ENCODE measurements at places on chromosomes 6 and 20. TPM values are rescaled to one million over a fixed set of nuclear protein-coding genes. Genes with fewer than 3 reads are reported as not detected.

The PARD6B gene
- 4.3 TPM for total RNA-seq

The PI16 gene
- not detected for total RNA-seq

The SLC22A23 gene
- 24.8 TPM for total RNA-seq

The ARMH2 gene
- total RNA-seq: not detected

The WFDC10B gene
- not detected for total RNA-seq

The TTK gene
- total RNA-seq: 22.0 TPM

The OTOR gene
- not detected for total RNA-seq

The CALHM4 gene
- not detected for total RNA-seq

The RPP40 gene
- 14.1 TPM for total RNA-seq
